ENCODE measurements at places on chromosomes 2 and 18.

GRCh38 chr2:212911011-212911410, 240.4 kb downstream of the IKZF2 start:
- no peak for DNase-seq

GRCh38 chr2:584863-585823, 92.1 kb downstream of the TMEM18 start:
- DNase-seq: peak; percentile 4

- no peak for DNase-seq
Observed at GRCh38 chr2:134398300-134398699, 144.4 kb downstream of the MGAT5 start.

GRCh38 chr2:33077844-33078243, 131.1 kb downstream of the LTBP1 start:
- DNase-seq: no peak

- DNase-seq: no peak
Observed at GRCh38 chr18:49645841-49646351, 84.0 kb downstream of the LIPG start.

DNA sequence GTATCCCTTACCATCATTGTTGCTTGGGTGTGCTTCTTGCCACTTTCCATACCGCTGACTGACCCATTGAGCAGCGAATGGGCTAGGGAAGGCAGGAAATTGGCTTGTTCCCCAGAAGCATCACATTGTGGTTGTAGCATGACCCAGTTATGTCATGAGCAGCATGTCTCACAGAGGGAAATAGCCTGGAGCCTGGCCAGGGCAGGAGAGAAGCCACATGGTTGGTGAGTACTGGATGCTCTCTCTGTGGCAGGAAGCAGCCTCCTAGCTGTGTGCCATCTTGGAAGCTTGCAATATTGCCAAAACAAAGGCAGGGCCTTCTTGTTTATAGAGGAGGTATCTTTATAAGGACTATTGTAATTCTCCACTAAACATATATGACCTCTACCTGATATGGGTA, 482.6 kb downstream of the PIK3C3 start:
- no peak for DNase-seq

DNA sequence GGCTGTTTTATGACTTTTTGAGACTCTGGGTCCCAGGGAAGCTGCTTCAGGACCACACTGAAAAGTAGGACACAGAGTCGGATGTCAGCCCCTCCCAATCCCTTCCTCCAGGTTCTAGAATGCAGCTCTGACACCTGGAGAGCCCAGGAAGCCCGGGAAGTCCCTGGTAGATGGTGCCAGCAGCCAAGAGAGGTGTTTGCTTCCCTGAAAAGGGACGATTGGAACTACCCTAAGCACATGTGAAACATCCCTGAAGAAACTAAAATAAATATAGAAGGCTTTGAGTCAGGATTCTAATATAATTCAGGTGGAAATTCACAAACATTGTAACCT, 163.2 kb upstream of the CYRIA start:
- DNase-seq: no peak

- no peak for DNase-seq
Observed at GRCh38 chr2:218823196-218823855, 8.3 kb downstream of the PRKAG3 start.

DNA sequence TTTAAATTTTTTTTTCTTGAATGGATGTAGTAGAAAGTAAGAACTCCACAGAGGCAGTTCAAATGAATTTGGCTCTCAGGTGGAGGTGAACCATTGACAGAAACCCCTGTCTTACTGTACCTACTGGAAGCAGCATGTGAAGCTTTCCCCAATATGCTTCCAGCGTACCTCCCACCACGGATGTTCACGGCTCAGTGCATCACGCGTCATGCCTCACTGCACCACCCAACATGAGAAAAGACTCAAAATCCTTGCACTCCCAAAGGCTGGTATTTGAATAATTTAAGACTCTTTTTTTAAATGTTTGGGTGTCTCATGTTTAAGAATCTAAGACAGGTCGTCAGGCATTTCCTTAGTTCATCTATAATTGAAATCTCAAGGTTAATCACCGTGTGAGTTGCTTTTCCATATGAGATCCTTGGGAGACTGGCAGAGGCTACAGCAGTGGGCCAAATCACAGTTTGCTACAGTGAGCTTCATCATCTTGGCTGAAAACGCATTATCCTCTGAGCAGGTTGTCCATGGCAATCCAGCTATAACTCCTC, 846.4 kb downstream of the DCDC2C start:
- no peak for DNase-seq

DNA sequence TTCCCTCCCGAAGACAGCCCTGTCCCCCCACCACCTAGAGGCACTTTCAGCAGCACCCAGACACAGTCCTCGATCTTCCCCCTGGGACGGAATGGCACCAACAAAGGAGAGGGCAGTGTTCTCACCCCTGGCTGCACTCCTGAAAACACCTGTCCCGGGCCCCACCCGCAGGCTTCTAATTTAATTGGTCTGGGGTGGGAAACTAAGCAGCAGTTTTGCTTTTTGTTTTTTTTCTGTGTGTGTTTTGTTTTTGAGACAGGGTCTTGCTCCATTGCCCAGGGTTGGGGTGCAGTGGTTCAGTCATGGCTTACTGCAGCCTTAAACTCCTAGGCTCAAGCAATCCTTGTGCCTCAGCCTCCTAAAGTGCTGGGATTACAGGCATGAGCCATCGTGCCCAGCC, 38.4 kb upstream of the REL start:
- DNase-seq: no peak

DNA sequence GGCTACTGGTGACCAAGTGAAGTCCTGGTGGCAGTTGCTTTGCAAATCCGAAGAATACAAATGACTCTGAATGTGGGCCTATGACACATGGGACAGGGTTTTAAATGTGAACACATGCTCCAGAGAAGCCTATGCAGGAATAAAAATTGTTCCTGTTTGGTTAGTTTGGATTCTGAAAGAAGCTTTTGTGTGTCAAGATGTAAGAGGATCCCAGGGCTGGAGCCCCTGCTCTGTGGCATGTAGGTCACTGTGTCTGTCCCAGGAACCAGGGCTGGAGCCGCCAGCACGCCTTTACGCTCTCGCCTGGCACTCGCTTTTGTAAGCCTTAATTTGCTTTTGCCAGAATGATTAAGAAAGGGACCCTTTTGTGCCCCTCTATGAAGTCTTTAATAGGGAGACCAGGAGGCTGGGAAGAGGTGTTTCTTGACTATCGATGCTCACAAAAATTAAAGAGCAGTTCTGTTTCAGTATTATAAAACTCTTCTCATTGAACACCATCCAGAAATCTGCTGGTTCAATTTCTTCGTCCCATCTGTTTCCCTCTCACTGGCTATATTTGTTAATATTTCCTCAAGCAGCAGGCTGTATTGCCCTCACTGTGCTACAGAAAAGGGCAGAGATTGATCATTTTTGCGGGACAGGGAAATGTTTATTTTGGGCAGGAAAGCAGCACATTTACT, 532.7 kb upstream of the POU3F3 start:
- no peak for DNase-seq

DNA sequence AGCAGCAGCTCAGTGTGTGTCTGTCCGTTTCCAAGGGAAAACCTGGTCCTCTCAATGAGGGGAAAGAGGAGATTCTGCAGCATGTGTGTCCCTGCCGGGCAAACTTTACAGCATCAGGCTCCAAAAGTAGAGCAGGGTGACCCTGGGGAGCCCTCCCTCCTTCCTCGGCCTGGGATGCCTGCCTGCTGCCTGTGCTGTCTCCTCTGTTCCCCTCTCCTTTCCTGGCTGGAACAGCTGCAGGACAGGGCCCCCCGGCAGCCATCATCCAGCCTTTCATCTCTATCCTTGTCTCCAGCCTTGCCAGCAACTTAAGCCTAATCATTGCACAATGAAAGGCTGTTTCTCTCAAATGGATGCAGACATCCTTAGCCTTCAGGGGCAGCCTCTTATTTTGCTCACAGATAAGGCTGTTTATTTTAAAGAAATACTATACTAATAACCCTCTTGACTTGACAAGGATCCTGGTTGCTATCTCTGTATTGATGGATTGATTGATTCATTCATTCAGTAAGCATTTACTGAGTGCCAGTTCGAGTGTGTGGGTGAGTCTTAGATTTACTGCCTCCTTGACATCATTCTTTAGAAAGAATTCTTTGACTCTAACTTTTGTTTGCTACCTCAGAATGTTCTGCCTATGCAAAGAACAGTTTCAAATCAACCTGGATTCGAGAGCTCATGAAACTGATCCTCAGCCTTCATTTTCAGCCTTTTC, 40.6 kb upstream of the EDAR start:
- no peak for DNase-seq

GRCh38 chr2:102021779-102022178, 30.0 kb downstream of the IL1R2 start:
- DNase-seq: no peak

- no peak for DNase-seq
Observed at GRCh38 chr2:232027530-232027929, 66.0 kb downstream of the DIS3L2 start.

DNA sequence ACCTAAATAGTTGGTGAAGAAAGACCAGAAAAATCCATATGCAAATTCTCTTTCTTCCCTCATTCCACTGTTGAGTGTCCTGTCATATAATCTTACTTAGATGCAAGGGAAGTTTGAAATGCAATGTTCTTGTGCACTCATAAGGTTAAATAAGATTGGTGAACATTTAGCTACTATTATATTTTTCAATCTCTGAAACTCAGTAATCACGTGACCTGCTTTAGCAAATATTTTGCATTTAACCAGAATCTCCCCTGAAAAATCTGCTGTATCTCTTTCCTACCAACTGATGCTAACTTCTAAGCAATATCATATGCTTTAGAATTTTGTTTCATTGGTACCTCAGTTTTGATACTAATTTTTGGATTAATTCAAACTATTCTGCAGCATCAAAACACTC, 533.2 kb downstream of the RIT2 start:
- no peak for DNase-seq

DNA sequence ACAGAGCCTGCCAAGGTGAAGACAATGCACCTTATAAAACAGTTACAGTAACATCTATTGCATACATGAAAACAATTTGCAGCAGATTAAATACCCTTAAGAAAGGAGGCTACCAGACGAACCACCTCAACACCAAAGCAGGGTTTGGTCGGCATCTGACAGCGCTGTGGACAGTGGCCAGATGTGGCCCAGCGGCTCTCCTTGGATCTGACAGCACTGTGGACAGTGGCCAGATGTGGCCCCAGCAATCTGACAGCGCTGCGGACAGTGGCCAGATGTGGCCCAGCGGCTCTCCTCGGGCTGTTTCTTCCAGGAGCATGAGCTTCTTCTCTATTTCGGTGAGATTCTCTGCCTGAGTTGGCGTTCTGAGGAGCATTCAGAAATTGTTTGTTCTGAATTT, 211.6 kb downstream of the ANKRD30B start:
- DNase-seq: no peak

- no peak for DNase-seq
Observed at GRCh38 chr2:10410823-10411437, 37.2 kb downstream of the ODC1 start.

- no peak for DNase-seq
Observed at GRCh38 chr2:201183365-201183727, 405 bp downstream of the CASP10 start.

- DNase-seq: no peak
Observed at GRCh38 chr2:69600425-69600824, 43.1 kb downstream of the AAK1 start.

DNA sequence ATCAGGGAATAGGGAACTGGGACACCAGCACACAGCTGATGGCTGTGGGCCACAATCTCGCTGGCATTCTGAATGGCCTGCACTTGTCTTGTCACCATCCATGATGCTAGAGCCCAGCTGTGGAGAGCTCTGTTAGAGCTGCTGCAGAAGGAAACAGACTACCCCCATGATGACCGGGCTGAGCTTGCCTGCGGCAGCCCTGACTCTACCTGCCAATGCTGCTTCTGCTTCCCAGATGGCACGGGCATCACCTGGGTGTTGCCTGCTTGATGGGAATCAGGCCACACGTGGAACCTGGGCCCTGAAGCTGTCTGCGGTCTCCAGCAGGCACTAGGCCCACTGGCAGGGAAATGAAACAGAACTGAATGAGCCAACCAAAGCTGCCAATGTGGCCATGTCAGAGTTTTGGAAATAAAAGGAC, 11.2 kb upstream of the DAW1 start:
- DNase-seq: no peak

GRCh38 chr2:112938904-112939303, 27.9 kb downstream of the IL37 start:
- no peak for DNase-seq

- no peak for DNase-seq
Observed at GRCh38 chr2:233353101-233353768, 1.1 kb upstream of the DGKD start.

GRCh38 chr2:16160281-16161084, 220.1 kb downstream of the MYCN start:
- no peak for DNase-seq

- no peak for DNase-seq
Observed at GRCh38 chr2:196949116-196949515, 22.6 kb upstream of the PGAP1 start.

DNA sequence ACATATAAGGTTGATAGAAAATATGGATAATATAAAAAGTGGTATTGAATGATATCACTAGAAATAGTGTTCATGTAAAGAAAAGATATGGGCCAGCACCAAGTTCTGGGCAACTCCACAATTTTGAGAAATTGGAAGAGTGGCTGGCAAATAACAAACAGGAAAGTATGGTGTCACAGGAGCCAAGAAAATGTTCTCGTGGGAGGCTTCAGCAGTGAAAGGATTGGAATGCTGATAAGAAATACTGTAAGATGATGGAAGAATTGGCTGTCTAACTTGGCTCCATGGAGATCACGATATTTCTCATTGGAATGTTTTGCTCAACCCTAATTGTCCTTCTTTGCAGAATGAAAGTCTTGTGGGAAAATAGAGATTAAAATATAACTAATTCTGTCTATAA, 856.8 kb downstream of the DPP10 start:
- DNase-seq: no peak

GRCh38 chr18:76866666-76867065, 44.3 kb downstream of the ZNF236 start:
- DNase-seq: no peak

GRCh38 chr2:179561702-179562101, 297.1 kb upstream of the SESTD1 start:
- no peak for DNase-seq

- DNase-seq: no peak
Observed at GRCh38 chr2:36650031-36650829, 46.3 kb upstream of the VIT start.

GRCh38 chr18:51168960-51169662, 28.4 kb downstream of the MEX3C start:
- no peak for DNase-seq

DNA sequence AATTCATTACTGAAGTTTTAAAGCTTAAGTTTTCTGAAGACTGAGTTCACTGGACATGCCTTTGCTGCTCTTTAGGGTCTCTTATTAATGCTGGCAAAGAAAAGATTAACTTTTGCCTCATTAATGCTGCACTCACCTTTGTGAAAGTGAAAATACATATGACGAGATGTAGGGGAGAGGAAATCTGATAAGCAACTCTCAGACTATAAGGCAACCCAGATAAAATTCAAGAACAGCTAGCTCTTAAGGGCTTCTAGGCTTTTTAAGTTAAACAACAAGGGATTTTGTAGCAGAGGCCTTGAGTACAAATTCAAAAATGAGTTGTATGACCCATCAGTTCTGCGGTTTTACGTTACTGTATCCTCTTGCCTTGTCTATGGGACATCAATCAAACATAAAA, 143.7 kb downstream of the USP34 start:
- no peak for DNase-seq
